Effector memory CD8-positive, alpha-beta T cell (primary cell): ENCODE measurements at places on chromosomes 7 and 10.
A peak's percentile ranks its signal among the peaks of the same experiment; 100 is the strongest.

GRCh38 chr10:126496771-126497545 is 108.7 kb upstream of the ADAM12 start:
- peak overlapping the region; percentile 93 for H3K27ac ChIP-seq
- DNase-seq = no peak
- H3K27me3 ChIP-seq = no peaks in the 10 kb centered on the region

DNA sequence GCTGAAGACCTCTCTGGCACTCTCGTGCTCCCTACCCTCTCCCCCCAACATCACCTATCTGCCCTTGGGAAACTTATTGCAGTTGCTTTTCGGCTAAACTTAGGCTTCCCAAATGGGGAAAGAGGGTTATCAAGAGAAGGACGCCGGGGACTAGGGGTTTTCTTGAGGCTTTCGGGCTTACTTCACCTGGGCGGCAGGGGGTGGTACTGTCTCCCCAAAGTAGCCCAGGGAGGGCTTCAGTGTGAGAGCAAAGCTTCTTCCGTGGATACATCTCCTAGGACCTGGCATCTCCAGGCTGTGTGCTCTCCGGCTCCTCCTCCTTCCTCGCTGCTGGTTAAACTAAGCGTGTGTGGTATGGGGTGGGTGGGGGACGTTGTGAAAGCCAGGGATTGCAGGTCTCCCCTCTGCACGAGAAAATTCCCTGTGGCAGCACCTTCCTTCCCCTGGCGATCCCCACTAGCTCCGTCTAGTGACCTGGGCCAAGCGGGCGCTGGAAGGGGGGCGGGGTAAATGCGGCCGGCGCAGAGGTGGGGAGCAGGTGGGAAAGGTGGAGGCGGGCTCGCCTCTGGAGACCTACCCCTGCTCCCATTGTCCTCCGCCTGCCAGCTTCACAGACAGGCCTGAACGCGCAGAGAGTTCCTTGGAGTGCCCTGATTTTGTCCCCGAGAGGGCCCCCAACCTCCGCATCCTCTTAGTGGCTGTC is 1.1 kb downstream of the PLXDC2 start:
- no peak overlapping the region for H3K27ac ChIP-seq
- H3K27me3 ChIP-seq = no peaks in the 10 kb centered on the region
- H3K4me3 ChIP-seq = peak overlapping the region; percentile 71
- H3K4me1 ChIP-seq = no peaks in the 10 kb centered on the region

DNA sequence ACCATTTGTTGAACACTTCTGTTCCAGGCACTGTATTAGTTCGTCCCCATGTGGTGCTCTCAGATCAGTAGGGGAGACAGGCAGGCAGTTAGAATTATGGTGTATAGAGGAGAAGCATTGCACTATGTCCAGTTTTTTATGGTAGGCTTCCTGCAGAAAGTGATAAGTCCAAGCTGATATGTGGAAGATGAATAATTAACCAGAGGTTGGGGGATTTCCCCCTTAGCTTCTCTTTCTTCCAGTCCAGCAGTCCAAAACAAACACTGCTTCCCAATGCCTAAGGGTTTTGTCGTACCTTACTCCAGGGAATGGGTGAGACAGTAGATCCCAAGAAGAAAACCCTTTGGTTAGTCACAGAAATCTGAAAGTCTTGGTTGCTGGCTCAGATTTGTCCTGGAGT is 19.2 kb downstream of the HIF1AN start:
- peaks cover 3% of the 10 kb centered on the region for H3K36me3 ChIP-seq
- H3K27ac ChIP-seq = no peak overlapping the region
- no peaks in the 10 kb centered on the region for H3K27me3 ChIP-seq
- H3K4me1 ChIP-seq = no peaks in the 10 kb centered on the region
- H3K4me3 ChIP-seq = no peak overlapping the region

DNA sequence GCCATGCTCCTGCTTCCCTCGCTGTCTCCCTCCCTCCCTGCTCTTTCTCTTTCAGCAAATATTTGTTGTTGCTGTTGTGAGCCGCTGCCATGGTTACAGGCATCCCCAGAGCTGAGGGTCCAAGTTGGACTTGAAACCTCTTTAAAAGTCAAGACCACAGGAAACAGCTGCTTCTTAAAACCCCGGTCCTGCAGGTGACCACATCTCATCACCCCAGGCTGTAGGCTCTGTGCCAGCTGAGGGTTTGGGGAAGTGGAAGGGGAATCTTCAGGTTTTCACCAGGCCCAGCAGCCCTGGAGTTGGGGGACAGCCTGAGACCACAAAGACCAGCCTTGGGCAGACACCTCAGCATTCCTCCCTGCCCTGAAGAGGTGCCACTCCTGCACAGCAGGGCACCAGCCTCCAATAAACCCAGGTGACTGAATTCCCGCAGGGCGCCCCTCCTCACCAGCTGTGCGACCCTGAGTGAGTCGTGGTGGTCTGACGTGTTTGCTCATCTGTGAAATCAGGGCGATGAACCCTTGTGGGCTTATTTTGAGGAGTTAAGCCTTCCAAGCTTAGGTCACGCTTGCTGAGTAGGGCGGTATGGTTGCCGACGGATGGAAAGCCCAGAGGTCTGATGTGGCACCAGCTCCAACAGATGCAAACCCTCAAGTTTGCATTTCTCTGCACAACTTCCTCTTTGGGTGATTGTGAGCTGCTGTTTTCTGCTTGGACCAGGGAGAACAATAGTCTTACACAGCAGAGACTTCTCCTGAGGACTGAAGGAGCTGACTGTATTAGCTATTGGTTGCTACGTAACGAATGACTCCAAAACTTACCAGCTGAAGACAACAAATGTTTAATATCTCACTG is 24.8 kb downstream of the NPTX2 start:
- no peaks in the 10 kb centered on the region for H3K36me3 ChIP-seq
- peaks cover 8% of the 10 kb centered on the region for H3K27me3 ChIP-seq
- no peak overlapping the region for H3K27ac ChIP-seq
- no peak overlapping the region for H3K4me3 ChIP-seq
- no peaks in the 10 kb centered on the region for H3K4me1 ChIP-seq
- DNase-seq = no peak

DNA sequence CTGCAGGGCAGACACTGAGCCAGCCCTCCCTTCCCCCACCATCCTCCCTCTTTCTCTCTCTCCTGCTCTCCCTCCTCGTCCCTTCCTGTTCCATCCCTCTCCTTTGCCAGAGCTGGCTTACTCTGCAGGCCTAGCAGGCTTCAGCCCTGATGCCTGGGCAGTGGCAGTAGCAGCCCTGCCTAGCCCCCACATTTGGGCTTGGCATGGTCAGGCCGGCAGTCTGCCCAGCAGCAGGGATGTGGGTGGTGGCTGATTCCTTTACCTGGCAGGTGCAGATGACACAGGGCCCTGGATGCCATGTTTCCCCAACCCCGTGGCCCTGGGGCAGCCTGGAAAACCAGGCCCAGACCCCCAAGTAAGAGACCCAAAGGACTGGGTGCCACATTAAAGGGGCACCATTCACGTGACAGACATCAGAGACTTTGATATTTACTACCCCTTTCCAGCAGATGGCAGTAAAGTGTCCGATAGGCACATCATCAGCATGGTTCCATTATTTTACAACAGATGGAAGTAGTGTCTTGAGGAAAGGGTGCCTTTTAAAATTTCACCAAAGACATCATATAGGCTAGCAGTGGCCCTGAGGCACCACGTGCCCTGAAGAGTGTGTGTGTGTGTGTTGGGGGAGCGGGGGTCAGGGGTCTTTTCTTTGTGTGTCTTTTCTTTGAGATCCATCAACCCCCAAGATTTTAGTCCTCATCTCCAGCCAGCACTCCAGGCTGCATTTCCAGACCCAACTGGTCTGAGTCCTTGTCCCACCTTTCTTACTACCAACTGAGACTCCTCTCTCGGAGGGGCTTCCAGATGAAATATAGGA is 5.9 kb downstream of the KCP start:
- peaks cover 3% of the 10 kb centered on the region for H3K36me3 ChIP-seq
- H3K27me3 ChIP-seq = peaks cover 80% of the 10 kb centered on the region
- H3K4me1 ChIP-seq = peaks cover 6% of the 10 kb centered on the region
- H3K4me3 ChIP-seq = no peak overlapping the region

- DNase-seq = no peak
- no peak overlapping the region for H3K27ac ChIP-seq
- no peaks in the 10 kb centered on the region for H3K4me1 ChIP-seq
- H3K27me3 ChIP-seq = peaks cover 13% of the 10 kb centered on the region
- H3K36me3 ChIP-seq = no peaks in the 10 kb centered on the region
These were observed 80.8 kb upstream of the RHOBTB1 start for GRCh38 chr10:61024856-61025201.

DNA sequence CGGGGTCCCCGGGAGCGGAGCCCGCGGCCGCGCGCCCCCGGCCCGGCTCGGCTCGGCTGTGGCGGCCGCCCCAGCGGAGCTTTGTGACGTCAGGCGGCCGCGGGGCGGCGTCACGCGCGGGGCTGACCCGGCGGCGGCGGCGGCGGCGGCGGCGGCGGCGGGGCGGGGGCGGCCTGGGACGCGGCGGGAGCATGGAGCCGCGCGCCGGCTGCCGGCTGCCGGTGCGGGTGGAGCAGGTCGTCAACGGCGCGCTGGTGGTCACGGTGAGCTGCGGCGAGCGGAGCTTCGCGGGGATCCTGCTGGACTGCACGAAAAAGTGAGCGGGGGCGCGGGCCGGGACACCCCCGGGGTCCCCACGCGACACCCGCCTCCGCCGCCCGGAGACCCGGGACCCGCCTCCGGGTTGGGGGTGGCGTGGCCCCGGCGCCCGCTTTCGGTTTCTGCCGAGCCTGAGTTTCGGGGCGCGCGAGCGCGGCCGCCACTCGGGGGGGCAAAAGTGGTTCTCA is at the start of gene PWWP2B:
PWWP2B (plus strand) TSS at position 165 of the 506 bp plus-strand sequence; CDS start at position 192, 27 bp downstream.
- H3K4me1 ChIP-seq = peaks cover 29% of the 10 kb centered on the region
- H3K36me3 ChIP-seq = peaks cover 22% of the 10 kb centered on the region

DNA sequence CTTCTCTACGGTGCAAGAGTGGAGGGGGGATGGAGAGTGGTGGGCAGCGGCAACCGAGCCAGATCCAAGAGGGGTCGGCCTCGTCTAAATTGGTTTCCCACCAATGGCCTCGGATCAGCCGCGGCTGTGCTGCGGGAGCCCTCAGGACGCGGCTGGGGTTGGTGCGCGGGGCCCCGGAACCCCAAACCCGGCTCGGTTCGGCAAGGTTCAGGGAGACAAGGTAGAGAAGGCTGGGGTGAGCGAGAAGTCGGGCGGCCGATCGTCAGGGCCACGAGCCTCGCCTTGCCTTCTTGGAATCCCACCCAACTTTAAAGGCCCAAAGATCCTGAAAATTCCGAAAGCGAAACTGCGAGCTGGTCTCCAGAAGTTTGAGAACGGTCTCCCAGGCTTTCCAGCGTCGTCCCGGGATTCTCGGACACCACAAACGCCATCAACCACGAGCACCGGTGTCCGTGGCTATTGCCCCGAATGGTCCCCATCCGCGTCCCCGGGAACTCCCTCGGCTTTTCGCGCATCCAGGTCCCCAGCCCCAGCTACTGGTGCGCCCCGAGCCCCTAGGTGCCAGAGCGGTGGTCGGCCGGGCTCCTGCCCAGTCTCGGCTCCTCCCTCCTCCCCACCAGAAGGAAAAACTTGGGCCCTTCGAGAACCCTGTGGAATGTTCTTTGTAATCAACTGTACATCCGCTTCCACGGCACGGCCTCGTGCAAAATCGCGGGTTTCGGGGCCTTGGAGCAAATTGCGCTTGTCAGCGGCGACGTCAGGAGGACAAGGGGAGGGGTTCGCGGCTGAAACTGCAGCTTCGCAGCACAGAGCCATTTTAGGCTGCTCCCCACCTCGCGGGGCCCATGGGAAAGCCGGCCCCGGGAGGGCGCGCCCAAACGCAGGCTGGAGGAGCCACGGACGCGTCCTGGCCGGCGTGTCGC is 3.2 kb downstream of the SFMBT2 start:
- H3K4me3 ChIP-seq = peak overlapping the region; percentile 98
- peaks cover 26% of the 10 kb centered on the region for H3K36me3 ChIP-seq
- H3K27ac ChIP-seq = no peak overlapping the region
- H3K27me3 ChIP-seq = no peaks in the 10 kb centered on the region
- peak; percentile 21 for DNase-seq

DNA sequence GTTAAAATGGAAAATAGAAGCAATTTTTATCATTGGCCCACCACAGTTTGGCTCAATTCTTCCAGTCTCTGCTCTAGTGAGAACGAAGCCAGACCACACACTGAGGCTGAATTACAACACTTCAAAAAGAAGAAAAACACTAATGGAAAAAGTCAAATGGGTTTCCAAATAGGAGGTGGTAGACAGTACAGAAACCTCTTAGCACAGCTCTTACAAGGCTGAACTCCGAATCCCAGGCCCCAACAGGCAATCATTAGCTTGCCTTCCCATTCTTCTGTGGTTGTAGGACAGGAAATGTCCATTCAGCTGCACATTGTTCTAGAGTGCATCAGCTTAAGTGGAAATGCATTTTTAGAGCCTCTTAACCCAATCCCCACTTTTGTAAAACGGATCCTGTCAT is 115.1 kb upstream of the MEOX2 start:
- no peak overlapping the region for H3K4me3 ChIP-seq
- H3K27me3 ChIP-seq = no peaks in the 10 kb centered on the region
- DNase-seq = no peak
- H3K36me3 ChIP-seq = no peaks in the 10 kb centered on the region

- no peaks in the 10 kb centered on the region for H3K27me3 ChIP-seq
- peaks cover 61% of the 10 kb centered on the region for H3K4me1 ChIP-seq
- peaks cover 20% of the 10 kb centered on the region for H3K36me3 ChIP-seq
- H3K4me3 ChIP-seq = peak overlapping the region; percentile 93
- peak; percentile 37 for DNase-seq
These were observed 41.1 kb downstream of the RASGEF1A start for GRCh38 chr10:43225787-43226153.

DNA sequence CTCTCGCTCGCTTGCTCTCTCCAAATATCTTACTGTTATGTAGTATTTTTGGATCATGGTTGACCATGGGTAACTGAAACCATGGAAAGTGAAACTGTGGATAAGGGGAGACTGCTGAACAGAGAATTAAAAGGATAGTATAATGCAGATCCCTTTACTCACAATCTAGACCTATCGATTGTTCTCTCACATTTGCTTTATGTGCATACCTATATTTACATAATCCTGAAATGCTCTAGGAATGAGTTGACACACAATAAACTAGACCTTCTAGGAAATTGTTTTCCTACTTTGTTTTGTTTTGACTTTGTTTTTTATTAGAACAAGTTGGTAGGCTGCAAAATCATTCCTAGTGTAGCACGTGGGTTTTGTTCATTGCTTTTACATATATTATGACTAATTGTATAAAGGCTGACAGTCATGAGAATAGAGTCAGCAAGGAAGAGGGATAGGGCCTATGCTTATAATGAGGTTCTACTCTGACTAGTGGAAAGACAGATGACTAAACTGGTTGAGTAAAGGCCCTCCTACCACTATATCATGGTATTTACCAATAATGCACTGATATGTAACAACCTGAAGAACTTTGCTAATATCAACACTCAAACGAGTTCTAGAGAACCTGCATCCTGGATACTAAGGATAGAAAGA is 175.3 kb upstream of the TARP start:
- no peak overlapping the region for H3K27ac ChIP-seq
- no peak overlapping the region for H3K4me3 ChIP-seq
- peaks cover 30% of the 10 kb centered on the region for H3K27me3 ChIP-seq
- DNase-seq = no peak
- no peaks in the 10 kb centered on the region for H3K36me3 ChIP-seq

DNA sequence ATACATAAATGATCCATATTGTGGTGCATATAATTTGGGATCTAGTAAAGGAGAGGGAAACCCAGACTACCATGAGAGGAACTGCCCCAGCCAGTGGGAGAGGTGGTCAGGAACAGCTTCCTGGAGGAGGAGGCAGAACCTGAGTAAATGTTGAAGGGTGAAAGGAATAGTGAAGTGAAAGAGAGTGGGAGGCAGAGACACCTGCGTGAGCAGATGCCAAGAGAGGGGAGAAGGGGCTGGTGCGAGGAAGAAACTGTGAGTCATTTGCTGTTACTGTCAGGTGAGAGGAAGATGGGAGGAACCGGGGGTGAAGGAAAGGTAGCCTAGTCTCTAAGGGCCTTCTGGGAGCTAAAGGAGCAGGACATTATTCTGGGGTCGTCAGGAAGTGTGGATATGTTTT is 294.8 kb downstream of the GRID1 start:
- no peak overlapping the region for H3K27ac ChIP-seq
- no peak overlapping the region for H3K4me3 ChIP-seq
- no peaks in the 10 kb centered on the region for H3K4me1 ChIP-seq
- peaks cover 3% of the 10 kb centered on the region for H3K36me3 ChIP-seq
